ENCODE measurements at places on chromosomes 5 and 9.

- DNase-seq: no peak
Measured at GRCh38 chr9:89514337-89514736, 16.4 kb upstream of the SEMA4D start.

- DNase-seq: no peak
Measured at GRCh38 chr9:106637486-106637885, 225.5 kb upstream of the ZNF462 start.

- no peak for DNase-seq
Measured at GRCh38 chr9:103839197-103839596, 254.9 kb upstream of the SMC2 start.

DNA sequence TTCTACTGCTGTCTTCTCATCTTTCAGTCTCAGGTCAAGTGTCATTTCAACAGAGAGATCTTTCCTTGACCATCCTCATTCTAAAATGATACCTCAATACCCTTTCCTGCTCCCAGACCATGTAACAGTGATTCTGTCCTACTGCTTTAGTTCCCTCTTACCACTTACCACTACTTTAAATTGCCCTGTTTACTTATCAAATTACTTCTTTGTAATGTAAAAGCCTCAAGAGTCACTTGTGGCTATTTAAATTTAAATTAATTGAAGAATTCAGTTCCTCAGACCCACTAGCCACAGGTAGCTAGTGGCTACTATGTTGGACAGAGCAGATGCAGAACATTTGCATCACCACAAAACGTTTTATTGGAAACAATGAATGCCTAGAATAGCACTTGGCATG lies 217.3 kb downstream of the ADAMTS6 start:
- no peak for DNase-seq

Data from stimulated activated CD4-positive, alpha-beta T cell treated with anti-CD3 and anti-CD28 coated beads, Interleukin-15, amount 100 ng/mL, for 48 hours (primary cell).